ENCODE measurements at places on chromosomes 7 and 10.
A peak's percentile ranks its signal among the peaks of the same experiment; 100 is the strongest.

- DNase-seq, result no peak
Observed at GRCh38 chr7:90966346-90966745, 297.9 kb upstream of the FZD1 start.

DNA sequence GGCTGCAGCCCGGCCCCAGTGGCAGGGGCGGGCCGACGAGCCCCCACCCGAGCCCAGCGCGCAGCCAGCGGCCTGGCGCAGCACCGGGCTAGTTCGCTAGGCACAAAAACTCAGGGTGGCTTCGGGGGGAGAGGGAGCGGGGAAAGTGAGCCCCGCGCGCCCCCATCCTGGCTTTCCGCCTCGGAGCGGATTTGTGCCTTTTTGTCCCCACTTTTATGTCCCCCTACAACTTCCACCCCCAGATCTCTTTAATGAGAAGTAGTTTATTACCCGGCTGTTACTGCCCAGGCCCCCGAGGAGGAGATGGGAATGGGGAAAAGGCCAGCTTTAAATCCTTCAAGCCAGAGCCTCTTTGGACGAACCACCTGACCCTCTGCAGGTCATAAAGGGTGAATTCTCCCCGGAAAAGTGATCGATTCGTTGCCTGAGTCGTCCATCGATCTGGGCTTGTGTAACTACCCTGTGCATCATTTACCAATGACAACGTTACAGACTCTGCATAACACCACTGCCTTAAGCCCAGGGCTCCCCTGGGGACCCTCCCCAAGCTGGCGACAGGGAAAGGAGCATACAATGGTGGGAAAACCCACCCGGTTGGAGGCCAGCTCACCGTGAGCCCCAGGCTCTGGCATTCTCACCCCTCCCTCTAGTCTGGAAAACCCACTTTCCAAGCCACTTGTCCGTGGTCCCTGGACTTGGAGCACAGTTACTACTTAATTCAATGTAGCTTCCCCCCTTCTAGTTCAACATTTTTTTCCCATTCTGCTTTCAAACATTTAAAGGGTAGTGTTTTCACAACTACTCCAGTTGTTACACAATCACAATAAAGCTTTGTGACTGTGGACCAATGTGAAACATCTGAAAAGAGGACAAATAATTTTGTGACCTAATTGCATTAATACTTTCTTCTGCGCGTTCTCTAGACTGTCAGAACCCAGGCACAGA, 748 bp upstream of the SH3PXD2A start:
- DNase-seq, result no peak

DNA sequence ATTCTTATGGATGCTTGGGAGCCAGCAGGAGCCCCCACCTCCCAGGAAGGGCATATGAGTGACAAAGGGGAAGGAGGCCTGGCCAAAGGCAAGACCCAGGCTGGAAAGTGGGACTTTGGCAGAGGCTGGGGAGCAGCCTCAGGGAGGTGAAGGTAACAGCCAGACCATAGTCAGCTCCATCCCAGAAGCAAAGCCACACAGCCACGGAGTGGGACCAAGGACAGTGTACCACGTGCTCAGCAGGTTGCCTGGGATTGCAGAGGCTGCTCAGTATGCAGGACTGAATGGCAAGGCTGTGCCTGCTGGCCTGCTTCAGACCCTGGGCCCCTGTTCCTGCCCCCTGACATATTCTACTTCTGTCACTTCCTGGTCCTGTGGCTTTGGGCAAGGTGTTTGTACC, 17.6 kb upstream of the GPR26 start:
- no peak for DNase-seq

DNA sequence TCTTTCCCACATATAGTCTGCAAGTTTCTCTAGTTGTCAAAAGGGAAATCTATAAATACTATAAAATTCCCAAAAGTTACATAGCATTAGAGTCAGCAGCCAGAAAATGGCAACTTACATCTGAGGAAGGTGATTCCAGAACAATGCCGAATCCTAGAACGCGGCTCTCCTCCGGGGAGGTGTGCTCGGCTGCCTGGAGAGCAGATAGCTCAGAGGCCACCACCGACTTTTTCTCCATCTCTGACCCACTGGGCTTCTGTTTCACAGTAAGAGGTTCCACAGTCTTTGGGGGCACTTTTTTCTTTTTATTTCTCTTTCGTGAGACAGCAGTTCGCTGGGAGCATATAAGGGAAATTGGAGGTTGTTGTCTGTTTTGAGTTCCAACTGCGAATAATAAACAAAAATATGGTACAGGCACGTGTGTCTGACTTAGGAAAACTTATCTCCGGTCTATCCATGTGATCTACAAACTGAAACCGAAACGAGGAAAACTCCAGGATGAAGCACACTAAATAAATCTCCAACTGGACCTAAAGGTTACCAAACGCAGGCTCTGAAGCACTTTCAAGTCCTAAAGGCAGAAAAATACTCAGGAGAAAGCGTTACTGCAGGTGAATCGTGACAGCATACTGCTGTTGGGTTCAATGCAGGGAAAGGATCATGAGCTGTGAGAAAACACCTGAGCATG, 36.2 kb downstream of the BEND7 start:
- no peak for DNase-seq

- no peak for DNase-seq
Observed at GRCh38 chr7:17545348-17545747, 246.9 kb downstream of the AHR start.

- no peak for DNase-seq
Observed at GRCh38 chr10:130652964-130653578, 516.9 kb downstream of the GLRX3 start.

DNA sequence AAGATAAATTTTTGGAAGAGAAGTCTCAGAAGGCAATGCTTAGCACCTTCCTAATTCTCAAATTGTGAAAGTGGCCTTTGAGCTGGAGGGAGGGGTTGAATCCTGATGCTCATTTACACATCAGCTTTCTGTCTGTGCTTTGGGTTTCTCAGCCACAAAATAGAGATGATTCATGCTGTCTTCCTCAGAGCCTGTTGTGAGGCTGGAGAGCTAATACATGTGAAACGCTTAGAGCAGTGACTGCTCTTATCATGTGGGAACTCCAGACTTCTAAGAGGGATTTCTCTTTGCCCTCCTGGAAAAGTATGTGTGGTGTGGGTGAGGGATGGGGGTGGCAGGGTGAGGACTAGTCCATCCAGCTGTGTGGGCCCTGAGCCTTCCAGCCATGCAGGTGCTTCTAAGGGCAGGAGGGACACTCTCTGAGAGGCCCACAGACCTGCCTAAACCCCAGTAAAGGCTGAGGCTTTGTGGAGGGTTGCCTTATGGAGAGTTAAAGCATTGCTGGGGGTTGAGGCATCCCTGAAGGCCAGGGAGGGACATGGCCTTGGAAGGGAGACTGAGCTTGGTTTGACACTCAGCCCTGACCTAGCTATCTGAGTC, 4.8 kb upstream of the EVX1 start:
- DNase-seq, result no peak

GRCh38 chr10:43965918-43966570, 317.4 kb upstream of the ZNF32 start:
- no peak for DNase-seq

DNA sequence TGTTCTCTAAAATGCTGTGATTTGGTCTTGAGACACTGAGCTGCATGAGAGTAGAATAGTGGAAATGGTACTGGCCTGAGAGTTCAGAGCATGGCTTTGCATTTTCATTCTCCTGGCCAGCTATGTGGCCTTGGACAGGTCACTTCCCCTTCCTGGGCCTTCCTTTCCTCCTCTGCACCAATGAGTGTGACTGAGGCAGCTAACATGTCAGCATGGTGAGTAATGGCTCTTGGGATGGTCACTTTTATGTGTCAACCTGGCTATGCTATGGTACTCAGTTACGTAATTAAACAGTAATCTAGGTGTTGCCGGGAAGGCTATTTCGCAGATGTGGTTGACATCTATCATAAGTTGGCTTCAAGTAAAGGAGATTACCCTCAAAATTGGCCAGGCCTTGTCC, 109.3 kb downstream of the RTKN2 start:
- no peak for DNase-seq

DNA sequence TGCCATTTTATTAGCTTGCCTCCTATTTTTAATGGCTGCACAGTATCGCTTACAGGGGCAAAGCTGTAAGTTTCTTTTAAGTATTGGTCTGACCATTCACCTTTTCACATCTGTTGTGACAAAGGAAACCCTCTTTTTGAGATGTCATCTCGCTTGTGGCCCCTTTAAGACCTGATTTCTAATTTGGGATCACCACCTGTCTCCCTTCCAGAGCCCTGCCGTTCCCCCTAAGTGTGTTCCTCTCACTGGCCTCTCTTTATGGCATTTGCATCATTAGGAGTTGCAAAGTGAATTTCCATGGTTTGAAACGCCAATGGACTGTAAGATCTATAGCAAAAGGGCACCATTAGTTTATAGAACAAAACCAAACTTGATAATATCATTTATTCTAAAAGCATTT, 1.4 kb downstream of the EPDR1 start:
- no peak for DNase-seq

GRCh38 chr10:99648717-99649116, 10.6 kb upstream of the ENTPD7 start:
- no peak for DNase-seq

- no peak for DNase-seq
Observed at GRCh38 chr10:19683960-19684359, 132.3 kb upstream of the PLXDC2 start.

DNA sequence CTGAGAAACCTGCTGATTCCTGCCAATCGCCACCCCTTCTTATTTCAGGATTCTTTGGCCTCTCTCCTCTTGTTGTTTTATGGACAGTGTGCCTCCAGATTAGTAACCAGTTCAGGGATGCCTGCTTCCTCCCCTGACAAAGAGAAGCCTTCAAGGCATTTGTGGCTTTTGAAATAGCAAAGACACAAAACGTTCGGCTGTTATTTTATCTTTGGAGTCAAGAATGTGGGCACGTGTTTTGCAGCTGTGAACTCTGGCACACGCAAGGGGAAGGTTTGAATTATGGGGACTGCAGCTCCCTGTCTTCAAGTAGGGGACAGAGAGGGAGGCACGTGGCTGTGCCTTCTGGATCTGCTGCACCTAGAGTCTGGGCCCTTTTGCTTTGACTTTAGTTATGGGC, 157.9 kb upstream of the GRB10 start:
- DNase-seq, result no peak

DNA sequence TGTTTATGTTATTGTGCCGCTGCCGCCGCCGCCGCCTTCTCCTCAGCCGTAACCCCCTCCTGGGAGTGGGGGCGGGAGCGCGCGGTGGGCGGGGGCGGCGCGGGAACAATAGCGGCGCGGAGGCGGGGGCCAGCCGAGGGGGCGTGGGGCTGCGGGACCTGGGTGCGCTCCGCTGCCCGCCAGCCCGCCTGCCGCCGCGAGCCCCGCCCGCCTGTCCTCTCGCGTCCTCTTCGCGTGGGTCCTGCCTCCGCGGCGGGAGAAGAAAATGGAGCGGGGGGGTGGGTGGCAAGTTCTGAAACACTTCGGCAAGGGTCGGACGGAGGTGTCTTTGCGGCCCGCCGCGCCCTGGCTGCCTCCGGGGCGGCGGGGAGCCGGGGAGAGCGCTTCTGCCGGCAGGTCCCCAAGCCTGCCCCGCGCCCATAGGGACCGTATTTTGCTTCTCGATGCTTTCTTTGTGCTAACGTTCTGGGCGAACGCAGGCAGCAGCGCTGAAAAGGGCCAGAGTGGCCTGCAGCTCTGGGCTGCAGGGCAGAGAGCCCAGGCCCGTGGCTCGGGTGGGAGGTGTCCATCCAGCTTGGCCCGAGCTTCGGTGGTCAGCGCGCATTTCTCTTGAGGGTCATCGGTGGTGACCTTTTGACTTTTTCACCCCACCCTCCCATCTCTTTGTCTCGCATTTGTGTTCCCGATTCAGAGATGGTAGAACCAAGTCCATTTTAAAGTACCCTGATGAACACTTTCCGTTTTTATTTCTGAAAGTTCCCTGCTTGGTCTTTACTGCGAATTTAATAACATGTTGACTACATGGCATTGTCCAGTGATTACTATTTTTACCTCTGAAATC, 613 bp downstream of the MAPK8 start:
- DNase-seq, result peak; percentile 46

GRCh38 chr7:12543586-12543985, 26.9 kb upstream of the SCIN start:
- DNase-seq, result no peak

DNA sequence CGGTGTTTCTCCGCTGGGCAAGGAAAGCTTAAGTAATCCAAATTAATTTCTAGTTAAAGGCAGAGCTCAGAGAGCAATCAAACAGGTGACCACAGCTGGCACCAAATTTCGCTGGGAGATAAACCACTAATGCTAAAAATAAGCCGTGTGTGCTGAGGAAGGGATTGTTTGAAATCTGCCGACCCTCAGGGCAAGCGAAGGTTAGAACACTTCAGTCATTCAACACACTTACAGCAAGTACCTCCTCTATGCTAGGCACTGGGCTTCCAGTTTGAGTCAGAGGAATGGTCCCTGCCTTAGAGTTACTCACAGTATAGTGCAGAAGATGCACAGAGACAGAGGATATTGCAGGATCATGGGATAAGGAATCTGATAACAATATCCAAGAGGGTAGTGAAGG, 467.9 kb upstream of the PODXL start:
- DNase-seq, result no peak

Data from stimulated activated CD4-positive, alpha-beta T cell treated with anti-CD3 and anti-CD28 coated beads, Interleukin-1b, Interleukin-23, amount 100 ng/mL, for 1 hour (primary cell).